ENCODE measurements at places on chromosomes 16 and 17.

DNA sequence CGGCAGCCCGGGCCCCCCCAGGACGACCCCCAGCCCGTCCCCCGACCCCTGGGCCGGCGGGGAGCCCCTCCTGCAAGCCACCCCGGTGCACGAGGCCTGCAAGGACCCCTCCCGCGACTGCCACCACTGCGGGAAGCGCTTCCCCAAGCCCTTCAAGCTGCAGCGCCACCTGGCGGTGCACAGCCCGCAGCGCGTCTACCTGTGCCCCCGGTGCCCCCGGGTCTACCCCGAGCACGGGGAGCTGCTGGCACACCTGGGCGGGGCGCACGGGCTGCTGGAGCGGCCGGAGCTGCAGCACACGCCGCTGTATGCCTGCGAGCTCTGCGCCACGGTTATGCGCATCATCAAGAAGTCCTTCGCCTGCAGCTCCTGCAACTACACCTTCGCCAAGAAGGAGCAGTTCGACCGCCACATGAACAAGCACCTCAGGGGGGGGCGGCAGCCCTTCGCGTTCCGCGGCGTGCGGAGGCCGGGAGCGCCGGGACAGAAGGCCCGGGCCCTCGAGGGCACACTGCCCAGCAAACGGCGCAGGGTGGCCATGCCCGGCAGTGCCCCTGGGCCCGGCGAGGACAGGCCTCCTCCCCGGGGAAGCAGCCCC lies 15.6 kb upstream of the ZFPM1 start:
- DNase-seq: no peak

GRCh38 chr16:56866955-56867830 lies 2.2 kb downstream of the SLC12A3 start:
- DNase-seq: peak; percentile 36

GRCh38 chr16:427250-427649 lies 1.8 kb downstream of the RAB11FIP3 start:
- no peak for DNase-seq

GRCh38 chr17:72985882-72986720 lies 106.4 kb downstream of the SLC39A11 start:
- DNase-seq: peak; percentile 47

DNA sequence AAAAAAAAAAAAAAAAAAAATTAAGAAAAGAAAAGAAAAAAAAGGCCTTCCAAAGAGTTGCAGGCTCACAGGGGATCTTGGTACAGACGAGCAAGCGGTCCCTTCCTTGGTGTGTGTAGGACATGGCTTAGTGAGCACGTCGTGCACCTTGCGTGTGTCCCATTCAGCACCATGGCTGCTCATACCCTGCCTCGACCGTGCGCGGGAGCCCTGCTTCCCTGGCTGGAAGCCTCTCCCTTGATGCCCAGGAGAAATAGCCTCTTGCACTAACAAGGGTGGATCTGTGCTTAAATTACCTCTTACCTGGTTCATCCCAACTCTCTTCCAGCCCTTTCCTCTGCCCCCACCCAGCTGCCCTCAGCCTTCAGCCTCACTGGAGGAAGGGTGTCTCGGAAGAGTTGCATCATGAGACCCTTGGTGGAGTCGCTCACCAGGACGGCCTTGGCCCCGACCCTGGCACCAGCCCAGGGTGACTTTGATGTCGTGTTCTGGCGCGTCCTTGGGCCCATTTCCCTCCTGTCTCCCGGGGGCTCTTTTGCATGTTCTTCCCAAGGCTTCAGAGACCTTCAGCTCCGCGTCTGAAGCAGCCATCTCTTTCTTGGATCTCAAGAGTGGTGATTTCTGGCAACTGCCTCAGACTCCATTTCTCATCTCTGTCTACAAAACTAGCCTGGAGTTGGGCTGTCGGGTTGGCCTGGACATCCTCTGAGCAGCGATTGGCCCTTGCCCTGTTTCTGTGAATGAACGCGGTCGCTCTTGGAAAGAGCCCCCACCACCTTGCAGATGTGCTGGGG lies 127.2 kb downstream of the CMIP start:
- DNase-seq: no peak

- no peak for DNase-seq
Observed at GRCh38 chr17:19019041-19019941, 14.7 kb upstream of the FAM83G start.

- no peak for DNase-seq
Observed at GRCh38 chr17:9470171-9470570, 105.4 kb downstream of the STX8 start.

DNA sequence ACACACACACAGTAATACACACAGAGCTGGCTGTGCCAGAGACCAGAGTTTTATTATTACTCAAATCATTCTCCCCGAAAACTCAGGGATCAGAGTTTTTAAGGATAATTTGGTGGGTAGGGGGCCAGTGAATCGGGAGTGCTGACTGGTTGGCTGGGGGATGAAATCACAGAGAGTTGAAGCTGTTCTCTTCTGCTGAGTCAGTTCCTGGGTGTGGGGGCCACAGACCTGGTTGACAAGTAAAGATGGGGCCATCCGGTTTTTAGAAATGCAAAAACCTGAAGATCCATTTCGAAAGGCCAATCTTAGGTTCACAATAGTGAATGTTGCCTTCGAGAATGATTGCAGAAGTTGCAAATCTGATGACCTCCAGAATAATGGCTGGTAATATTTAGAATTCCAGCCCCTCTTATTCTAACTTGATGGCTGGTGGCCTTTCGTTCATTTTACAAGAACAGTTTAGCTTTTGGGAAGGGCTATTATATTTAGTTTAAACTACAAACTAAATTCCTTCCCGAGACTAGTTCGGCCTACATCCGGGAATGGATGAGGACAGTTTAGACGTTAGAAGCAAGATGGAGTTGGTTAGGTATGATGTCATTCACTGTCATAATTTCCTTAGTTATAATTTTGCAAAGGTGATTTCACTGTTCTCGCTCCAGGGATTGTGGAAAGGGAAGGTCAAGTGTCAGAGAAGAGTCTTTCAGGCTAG lies 123.2 kb downstream of the KCNJ18 start:
- DNase-seq: no peak

GRCh38 chr17:47776330-47777197 lies 43.5 kb downstream of the TBX21 start:
- DNase-seq: peak; percentile 7

DNA sequence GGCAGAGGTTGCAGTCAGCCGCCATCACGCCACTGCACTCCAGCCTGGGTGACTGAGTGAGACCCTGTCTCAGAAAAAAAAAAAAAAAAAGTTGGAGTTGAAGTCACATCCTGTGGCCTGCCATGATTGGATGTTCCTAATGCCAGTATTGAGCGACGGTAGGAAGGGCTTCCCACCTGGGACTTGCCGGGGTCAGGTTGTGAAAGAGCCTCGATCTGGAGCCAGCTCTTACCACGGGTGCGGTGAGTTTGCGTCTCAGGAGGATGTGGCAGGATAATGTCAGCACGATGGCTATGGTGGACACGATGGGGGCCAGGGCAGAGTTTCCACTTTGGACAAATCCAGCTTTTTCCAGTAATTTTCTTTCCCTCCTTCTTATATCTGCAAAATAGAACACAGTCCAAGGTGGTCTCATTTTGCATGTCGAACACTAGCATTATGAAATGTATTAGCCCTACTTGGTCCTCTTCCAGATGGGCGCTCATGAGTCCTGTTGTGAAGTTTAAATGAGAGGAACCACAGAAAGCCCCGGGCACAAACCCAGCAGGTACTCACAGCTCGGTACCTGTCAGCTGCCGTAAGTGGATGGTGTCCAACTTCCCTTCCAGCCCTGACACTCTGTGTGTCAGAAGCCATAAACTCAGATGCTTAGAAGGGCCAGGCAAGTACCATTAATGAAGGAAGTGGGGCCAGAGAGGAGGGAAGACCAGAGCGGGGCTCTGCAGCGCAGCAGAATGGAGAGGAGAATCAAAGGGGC lies 22.2 kb downstream of the ABCC12 start:
- DNase-seq: no peak

GRCh38 chr16:29678691-29679267 lies at the start of gene QPRT:
QPRT (plus strand) TSS chr16:29679180; CDS start chr16:29679198, 18 bp downstream.
- peak; percentile 51 for DNase-seq

- DNase-seq: no peak
Observed at GRCh38 chr17:44087319-44087718, 16.8 kb downstream of the G6PC3 start.

DNA sequence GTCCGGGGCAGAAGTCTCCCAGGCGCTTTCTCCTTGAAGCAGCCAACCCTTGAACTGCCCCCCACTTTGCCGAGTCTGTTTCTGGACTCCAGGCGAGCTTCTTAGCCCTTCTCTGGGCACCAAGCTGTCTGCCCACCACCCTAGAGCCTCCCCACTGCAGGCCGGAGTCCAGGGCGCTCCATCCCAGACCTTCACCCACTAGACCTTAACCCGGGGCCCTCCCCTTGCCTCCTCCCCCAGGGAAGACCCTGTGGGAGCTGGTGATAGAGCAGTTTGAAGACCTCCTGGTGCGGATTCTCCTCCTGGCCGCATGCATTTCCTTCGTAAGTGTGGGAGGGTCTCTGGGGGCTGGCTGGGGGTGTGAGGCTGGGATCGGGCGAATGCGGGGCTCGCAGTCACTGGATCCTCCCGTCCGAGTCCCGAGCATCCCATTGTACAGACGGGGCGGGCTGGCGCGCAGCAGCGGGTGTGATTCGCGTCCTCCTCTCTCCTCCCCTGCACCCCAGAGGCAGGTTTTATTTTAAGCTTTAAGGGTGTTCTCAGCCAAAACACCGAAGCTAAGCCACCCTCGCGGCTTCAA lies 1.1 kb downstream of the ATP2A1 start:
- DNase-seq: no peak

GRCh38 chr16:83680980-83681379 lies 126.8 kb upstream of the HSBP1 start:
- no peak for DNase-seq

GRCh38 chr16:70651524-70651923 lies 5.2 kb downstream of the IL34 start:
- DNase-seq: no peak

DNA sequence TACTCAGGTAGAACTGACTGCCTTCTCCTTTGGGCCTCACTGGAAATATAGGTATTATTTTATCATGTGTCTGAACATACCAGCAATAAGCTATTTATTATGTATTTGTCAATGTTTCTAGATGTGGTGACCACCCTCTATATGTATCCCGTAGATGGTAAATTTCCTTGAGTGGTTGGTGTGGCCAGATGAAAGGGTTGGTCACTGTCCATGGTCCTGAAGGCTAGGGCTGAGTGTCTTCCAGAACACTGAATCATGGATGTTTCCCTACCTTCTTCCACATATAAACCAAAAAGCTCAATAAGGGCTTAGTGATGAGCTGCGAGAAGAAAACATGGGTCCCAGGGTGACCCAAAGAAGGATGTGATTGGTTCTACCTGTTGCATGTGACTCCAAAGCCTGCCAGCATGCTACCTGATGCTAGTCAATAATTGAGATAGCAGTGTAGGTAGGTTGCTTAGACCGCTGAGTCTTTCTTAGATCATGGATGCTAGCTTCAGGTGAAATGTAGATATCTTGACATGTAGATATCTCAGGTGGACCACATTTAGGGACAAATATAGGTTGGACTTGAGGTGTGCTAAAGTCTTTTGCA lies 150.3 kb downstream of the ASIC2 start:
- DNase-seq: no peak

GRCh38 chr17:41504246-41504977 lies 1.0 kb downstream of the KRT13 start:
- peak; percentile 25 for DNase-seq

DNA sequence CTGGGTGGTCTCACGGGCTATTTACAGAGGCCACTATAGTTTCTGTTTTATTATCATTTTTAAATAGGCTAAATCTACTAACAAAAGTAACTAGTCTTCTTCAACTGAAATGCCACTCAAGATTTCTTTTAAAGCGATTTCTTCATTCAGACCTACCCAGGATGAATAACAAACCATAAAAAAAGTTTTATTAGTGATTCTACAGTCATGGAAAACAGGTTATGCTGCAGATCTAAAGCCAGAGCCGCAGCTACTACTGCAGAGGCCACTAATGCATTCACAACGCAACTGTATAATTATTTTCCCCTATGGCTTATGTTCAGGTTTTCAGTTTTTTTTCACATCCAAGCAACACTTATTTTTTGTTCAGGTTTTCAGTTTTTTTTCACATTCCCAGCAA lies 136.2 kb upstream of the AXIN2 start:
- no peak for DNase-seq

GRCh38 chr16:57104706-57105105 lies 12.3 kb downstream of the CPNE2 start:
- no peak for DNase-seq

DNA sequence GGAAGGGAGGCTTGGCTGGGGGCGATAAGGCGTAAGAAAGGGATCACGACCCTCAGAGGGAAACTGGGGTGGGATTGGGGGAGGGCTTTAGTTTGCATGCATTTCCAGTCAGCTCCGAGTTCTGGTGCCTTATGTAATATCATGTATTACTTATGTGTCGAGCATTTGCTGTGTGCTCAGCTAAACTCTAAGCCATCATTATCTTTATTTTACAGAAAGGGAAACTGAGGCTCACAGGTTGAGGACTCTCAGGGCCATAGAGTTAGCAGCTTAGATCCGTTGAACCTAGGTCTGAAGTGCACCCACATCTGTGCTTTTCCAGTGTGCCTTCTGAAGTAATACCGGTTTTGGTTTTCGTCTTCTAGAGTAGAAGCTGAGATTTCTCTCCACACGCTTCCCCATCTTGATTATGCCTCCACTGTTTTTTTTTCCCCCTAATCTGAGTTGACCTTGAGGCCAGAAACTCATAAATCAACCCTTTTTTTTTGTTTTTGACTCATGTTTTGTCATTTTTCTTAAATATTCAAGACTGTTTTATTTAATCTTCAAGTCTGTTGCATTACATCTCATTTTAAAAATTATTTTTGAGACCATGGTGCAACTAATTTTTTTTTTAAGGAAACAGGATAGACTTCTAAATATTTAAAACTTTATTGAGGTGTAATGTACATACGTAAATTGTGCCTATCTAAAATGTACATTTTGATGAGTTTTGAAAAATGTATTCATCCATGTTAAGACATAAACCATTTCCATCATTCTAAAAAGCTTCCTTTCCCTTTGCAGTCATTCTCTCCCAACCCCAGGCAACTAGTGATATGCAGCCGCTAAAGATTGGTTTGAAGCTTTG lies 741 bp downstream of the CYB5B start:
- DNase-seq: no peak

GRCh38 chr17:6560496-6560895 lies 4.1 kb upstream of the PITPNM3 start:
- no peak for DNase-seq
